ENCODE measurements at places on chromosomes 12 and 14.

- DNase-seq, result no peak
Observed at GRCh38 chr12:79885911-79886490, 48.9 kb downstream of the PPP1R12A start.

- DNase-seq, result no peak
Observed at GRCh38 chr12:105426766-105427165, 96.3 kb downstream of the C12orf75 start.

GRCh38 chr12:97452230-97452629, 10.4 kb upstream of the RMST start:
- DNase-seq, result no peak

- DNase-seq, result no peak
Observed at GRCh38 chr14:100484531-100485267, 102.5 kb downstream of the BEGAIN start.

DNA sequence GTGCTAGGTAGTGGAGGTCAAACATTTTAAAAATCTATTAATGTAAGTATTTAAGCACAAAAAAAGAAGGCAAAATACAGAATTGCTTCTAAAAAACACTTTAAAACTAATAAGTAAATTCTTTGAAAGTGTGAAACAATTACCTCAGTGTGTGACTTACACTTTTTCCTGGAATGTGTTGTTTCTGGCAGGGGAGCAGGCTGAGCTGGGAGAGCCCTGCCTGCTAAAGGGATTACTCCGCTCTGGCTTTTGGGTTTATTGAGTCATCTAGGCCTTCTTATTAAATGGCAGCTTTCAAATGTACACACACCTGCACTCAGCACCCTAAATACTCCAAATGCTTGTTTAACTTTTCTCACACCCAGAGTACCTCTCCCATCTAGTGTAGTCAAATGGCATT, 279.8 kb downstream of the AKAP6 start:
- DNase-seq, result no peak

- DNase-seq, result no peak
Observed at GRCh38 chr12:22361785-22362184, 27.3 kb upstream of the ST8SIA1 start.

- no peak for DNase-seq
Observed at GRCh38 chr12:103821773-103822172, 19.3 kb downstream of the NT5DC3 start.

- no peak for DNase-seq
Observed at GRCh38 chr14:71336489-71337192, 429.4 kb downstream of the PCNX1 start.

Data from stimulated activated CD4-positive, alpha-beta T cell treated with anti-CD3 and anti-CD28 coated beads, TNF-alpha, amount 100 ng/mL, for 48 hours (primary cell).